ENCODE measurements at places on chromosomes 11 and 22.

GRCh38 chr11:22786475-22786874, 43.1 kb downstream of the SVIP start:
- DNase-seq = no peak

GRCh38 chr11:110715541-110715940, 3.3 kb upstream of the ARHGAP20 start:
- no peak for DNase-seq

- DNase-seq = peak; percentile 56
Observed at GRCh38 chr11:61092280-61092766, 10.0 kb upstream of the CD5 start.

DNA sequence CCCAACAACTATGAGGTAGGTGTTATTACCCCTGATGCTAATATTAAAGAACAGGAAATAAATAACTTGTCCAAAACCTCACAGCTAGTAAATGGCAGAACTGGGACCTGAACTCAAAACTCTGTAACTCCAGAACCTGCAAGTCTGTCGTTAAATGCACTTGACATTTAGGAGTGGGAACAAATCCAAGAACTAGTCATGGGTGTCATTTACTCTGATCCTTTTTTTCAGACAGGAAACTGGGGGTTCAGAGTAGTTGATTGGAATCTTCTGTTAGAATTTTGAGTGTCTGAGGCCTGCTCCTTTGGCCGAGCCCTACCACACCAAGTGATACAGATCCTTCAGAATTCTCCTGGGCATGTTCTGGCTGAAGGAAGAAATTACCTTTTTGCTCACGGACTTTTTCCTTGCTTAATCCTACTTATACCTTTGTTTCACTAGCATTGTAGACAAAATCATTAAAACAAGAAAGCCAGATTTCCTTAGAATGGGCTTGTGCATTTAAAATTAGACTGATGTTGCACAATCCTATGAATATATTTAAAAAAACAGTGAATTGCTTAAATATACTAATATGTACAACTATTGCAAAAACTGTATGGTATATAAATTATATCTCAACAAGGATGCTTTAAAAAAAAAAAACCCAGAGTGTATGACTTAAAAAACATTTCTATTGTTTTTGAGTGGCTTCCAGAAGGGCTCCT, 1.4 kb upstream of the YAP1 start:
- no peak for DNase-seq

GRCh38 chr11:19079643-19080440, 19.3 kb upstream of the MRGPRX2 start:
- no peak for DNase-seq

GRCh38 chr22:43314611-43315010, 28.6 kb downstream of the SCUBE1 start:
- DNase-seq = no peak

DNA sequence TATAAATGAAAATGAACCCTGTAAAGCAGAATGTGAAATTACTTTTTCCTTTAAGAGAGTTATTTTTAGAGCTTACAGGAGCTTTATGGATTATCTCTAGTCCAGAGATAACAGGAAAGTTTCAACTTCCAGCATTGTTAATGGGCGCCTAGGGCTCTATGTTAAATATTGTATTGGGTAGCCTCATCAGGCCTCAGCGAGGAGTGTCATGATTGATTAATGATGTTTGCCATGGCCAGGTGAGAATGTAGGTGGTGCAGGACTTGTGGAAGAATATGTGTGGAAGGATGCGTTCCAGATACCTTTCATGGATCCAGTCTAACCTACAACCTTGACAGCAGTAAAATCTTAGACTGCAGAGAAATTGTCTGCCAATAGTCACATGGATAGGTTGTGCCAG, 50.6 kb downstream of the ME3 start:
- no peak for DNase-seq

- no peak for DNase-seq
Observed at GRCh38 chr11:102990145-102990544, 34.6 kb upstream of the MMP13 start.

DNA sequence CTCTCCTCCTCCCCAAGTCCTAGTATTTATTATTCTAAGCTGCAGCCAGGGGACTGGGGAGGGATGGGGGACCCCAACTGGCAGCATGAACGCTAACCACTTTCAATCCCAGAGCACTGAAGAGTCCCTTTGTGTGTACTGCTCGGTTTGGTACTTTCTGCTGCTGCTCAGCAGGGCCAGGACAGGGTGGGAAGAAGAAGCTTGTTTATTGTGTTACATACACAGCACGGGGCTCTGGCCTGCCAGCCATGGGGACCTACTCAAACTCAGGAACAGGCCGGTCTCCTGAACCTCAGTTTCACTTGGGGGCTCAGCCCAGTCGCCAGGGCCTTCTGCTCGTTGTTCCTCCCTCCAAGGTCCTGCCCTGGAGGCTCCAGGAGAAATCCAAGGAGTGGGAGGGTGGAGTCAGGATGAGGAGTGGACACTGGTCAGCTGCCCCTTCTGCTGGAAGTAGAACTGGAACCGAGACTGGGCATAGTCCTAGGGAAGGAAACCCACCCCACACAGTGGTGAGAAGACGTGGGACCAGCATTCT, 616 bp upstream of the CPT1B start:
- no peak for DNase-seq

GRCh38 chr11:26837154-26837553, 115.3 kb upstream of the SLC5A12 start:
- no peak for DNase-seq

GRCh38 chr11:576811-577610, 741 bp downstream of the PHRF1 start:
- no peak for DNase-seq

DNA sequence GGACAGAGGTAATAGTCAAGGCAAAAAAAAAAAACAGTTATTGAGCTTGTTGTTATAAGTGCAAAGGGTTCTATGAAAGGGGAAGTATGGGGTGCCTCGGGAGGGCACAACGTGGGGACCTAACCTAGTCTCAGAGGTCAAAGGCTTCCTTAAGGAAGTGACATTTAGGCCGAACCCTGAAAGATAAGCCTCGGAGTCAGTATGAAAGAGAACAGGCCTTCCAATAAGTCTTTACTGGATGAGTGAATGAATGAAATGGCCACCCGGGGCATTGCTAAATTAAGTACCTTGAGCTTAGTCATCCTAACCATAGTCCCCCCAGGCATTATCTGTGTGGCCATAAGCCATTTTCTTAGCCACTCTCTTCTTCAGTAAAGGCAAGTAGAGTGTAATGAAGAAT, 19.7 kb downstream of the FLI1 start:
- DNase-seq = no peak

- DNase-seq = no peak
Observed at GRCh38 chr11:91296629-91297028, 928.0 kb upstream of the FAT3 start.

GRCh38 chr11:124892750-124893454, 4.8 kb downstream of the ROBO4 start:
- DNase-seq = no peak

- no peak for DNase-seq
Observed at GRCh38 chr11:29002816-29003215, 894.6 kb downstream of the METTL15 start.

- DNase-seq = no peak
Observed at GRCh38 chr11:128802358-128802981, 64.6 kb downstream of the KCNJ1 start.

- DNase-seq = no peak
Observed at GRCh38 chr11:119774172-119774763, 45.3 kb upstream of the NECTIN1 start.

DNA sequence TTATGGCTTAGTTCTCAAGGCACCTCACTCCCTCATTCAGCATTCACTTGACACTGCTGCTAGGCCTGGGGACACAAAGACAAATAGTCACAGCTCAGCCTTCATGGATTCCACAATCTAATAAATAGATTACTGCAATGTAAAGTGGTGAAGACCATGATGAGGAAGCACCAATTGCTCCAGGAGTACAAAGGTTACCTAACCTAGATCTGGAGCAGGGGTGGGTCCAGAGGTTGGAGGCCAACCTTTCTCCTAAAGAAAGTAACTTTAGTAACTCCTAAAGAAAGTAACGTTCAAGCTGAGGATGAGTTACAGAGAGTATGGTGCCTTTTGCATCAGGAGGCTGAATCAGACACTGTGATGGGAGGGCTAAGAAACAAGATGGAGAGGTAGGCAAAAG, 4.1 kb downstream of the TRIM3 start:
- DNase-seq = no peak

DNA sequence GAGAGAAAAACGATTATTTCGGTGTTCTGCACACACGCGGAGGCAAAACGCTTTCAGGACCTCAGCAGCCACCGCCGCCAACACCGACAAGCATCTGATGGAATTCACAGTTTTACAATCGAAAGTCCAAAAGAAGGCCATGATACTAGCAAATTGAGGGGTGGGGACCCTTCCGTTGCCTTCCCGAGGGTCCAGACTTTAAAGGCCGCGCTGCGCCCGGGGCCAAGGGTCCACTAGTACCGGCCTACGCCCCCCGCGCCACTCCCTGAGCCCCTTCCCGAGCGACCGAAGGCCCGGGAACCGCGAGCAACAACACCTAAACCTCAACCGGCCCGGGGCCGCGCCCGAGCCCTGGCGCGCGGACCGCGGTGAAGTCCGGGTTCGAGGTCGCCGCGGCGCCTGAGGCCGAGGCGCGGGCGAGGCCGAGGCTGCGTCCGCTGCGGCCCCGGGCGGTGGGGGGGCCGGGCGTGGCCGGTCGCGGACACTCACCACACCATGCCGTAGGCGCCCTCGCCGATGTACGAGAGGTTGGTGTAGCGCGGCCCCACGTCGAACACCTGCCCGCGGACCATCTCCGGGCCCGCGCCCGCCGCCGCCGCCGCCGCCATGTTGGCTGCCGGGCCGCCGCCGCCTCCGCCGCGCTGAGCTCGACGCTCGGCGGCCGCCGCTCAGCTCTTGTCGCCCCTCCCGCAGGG, 465 bp downstream of the MAPK1 start:
- no peak for DNase-seq

DNA sequence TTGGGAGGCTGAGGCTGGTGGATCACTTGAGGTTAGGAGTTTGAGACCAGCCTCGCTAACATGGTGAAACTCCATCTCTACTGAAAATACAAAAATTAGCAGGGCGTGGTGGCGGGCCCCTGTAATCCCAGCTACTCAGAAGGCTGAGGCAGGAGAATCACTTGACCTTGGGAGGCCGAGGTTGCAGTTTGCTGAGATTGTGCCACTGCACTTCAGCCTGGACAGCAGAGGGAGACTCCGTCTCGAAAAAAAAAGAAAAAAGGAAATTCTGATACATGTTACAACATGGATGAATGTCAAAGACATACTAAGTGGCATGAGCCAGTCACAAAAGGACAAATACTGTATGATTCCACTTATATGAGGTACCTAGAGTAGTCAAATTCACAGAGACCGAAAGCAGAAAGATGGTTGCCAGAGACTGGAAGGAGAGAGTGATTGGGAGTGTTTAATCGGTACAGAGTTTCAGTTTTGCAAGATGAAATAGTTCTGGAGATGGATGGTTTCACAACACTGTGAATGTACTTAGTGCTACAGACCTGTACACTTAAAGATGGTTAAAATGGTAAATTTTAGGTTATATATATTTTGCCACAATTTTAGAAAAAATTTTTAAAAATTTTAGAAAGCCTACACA, 92.3 kb downstream of the BLID start:
- no peak for DNase-seq

DNA sequence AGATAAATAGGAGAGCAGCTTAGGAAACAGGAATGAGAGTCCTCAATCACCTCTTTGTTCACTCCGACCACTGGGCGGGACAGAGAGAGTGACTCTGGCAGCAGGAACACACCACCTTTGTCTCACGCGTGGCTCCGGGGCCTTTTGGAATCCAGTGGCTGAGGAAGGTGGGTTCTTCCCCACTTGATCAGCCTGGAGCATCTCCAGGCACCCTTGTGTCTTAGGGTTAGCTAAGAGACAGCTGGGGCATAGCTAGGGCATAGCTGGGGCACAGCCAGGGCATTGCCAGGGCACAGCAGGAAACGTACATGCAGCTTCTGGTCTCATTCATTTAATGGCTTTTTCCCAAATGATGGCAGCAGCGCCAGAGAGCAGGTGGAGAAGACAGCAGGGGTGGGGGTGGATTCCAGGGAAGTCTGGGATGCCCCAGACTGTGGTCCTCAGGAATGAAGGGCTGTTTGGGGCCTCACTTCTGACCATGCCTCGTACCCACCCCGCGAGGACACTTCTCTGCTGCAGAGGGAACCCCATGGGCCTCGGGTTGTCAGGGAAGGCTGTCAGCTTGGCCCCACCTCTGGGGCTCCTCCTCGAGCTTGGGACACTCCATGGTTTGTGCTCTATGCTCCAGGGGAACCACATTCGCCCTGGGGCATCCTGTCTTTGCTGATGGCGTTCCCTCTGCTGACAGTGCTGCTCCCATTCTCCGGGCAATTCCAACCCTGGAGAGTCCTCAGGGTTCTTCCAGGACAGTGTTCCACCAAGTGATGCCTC, 30.4 kb upstream of the SHANK2 start:
- no peak for DNase-seq

DNA sequence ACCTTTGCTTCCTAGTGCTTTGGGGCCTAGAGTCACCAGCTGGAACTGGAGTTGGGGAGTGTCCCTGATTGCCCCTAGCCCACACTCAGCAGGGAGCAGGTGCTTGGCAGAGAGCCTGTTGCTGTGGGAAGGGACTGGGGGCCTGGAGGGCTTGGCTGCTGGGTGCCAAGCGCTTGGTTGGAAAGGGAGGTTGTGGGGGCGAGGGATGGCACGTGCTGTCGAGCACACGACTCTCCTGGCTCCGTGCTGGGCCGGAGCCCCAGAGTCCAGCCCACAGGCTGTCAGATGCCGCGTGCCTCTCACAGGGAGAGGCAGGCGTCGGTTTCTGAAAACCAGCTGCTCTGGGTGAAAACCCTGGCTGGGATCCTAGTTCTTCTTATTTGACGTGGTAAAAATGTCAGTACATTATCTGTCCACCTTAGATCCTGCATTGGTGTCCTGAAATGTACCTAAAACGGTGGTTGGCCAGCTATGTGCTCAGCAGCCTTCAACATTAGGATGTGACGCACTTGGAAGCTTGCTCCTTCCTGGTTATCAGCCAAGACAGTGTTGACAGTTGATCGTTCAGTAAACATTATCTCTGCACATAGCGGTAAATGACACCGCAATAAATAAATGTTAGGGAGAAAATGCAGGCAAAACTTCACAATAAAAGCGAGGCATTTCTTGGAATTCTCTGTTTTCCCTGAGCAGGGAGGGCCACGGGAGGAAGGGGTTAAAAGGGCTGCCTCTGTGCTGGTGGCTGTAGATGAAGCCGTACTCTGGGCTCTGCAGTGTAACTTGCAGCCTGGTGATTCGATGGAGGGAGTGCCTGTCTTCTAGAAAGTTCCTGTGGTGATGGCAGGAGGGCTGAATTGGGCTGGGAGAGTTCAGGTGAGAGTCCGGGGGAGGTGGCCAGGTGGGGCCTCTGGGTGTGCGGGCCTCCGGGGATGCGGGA, 29.2 kb downstream of the GRAMD4 start:
- no peak for DNase-seq

GRCh38 chr11:104073950-104074705, 37.7 kb downstream of the DDI1 start:
- no peak for DNase-seq

- no peak for DNase-seq
Observed at GRCh38 chr11:86422371-86422770, 47.7 kb downstream of the CCDC81 start.
